Thoracic aorta (tissue), 2 donors: ENCODE measurements at places on chromosomes 11 and 22.

- no peak for DNase-seq
These were observed 120.5 kb downstream of the APIP start for GRCh38 chr11:34795641-34796040.

GRCh38 chr22:35023692-35024363 is 42.1 kb upstream of the ISX start:
- DNase-seq: no peak

DNA sequence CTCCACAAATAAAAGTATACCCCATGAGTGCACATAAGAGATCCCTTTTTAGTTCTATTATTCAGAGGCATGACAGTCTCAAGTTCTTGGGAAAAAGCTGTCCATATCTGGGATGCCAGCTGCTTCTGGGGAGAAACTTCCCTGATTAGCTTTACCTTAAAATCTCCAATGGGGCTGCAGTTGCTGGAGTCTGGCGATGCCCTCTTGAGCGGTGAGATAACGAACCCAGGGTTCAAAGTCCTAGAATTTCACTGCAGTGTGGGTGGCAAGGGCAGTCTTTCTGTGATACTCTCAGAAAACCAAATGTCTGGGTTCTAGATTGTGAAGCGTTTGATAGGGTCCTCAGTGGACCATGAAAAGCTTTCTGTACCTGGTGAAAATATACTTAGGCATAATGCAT is 7.4 kb upstream of the PRR33 start:
- no peak for DNase-seq

DNA sequence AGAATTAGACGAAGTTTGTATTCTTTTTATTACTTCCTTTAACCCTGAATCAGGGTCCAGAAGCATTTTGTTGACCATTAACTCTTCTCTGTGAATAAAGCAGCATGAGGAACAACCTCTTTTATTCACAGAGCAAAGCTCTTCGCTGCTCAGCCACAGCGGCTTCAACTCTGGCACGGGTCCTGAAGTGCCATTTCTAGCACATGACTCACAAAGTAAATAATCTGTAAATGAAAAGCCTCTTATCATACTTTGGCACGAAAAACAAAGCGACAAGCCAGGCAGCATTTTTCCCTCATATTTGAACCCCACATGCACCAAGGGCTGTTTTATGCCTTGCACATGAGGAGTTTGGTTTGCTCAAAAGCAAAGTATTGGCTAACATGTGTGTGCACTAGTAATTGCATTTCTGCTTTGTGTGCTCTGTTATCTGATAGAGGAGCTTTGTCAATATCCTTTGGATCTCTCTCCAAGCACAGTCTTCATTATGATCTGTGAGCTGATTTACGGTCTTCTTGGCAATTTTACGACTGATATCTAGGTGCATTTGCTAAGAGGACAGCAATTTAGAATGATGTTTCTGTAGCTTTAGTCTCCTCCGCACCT is 33.0 kb upstream of the APOBEC3A start:
- DNase-seq: peak; percentile 50

- DNase-seq: peak; percentile 88
These were observed 10.4 kb upstream of the CDC42BPG start for GRCh38 chr11:64854534-64855502.

DNA sequence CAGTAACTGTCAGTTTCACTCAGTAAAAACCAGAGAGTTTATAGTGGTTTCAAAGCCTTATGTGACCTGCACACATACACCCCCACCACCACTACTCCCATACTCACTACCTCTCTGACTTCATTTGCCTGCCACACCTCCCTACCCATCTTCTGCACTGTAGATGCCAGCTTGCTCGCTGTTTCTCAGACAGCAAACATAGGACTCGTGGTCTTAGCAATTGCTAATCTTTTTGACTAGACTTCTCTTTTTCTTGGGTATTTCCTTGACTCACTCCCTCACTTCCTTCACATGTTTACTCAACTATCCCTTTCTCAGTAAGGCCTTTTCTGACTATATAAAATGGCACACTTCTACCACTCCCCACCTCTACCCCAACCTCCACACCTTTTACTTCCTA is 27.8 kb downstream of the CEP295 start:
- DNase-seq: no peak
